Frontal cortex (tissue), 4 donors: ENCODE measurements at places on chromosomes 13 and 19.

DNA sequence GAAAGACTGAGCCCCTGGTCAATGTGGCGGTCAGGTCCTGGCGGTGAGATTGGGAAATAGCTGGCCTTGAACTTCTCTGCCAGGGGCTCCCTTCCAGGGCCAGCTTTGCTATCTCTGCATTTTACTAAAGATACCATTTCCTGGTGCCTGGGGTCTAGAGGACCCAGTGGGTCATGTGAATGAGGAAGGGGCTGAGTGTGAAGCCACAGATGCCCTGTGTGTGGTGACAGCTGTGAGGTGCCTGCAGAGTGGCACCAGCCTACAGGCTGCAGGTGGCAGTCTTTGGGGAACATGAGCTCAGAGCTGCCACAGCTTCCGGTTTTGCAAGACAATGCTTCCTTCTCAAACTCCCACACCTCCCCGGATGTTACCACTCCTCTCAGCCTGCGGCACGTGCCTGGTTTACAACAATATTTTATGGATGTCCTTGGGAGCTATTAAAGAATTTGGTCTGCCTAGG, 5.2 kb upstream of the MLNR start:
- DNase-seq: no peak

DNA sequence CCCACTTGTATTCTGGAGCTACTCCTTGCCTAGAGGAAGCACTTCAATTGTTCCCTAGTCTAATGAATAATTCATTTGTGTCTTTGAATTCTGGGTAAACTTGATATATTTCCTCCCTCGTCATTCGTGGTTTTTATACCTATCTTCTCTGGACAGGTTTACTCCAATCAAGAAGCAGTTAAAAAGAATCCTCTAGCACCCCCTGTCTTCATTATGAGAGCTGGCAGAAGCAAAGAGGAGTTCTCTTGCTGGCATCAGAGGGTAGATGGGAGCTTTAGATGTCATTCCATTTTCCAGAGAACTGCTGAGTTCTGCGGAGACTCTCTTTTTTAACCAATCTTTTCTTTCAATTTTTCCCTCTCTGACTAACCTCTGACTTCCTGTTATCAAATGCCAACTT, 627.7 kb downstream of the FGF9 start:
- DNase-seq: no peak

DNA sequence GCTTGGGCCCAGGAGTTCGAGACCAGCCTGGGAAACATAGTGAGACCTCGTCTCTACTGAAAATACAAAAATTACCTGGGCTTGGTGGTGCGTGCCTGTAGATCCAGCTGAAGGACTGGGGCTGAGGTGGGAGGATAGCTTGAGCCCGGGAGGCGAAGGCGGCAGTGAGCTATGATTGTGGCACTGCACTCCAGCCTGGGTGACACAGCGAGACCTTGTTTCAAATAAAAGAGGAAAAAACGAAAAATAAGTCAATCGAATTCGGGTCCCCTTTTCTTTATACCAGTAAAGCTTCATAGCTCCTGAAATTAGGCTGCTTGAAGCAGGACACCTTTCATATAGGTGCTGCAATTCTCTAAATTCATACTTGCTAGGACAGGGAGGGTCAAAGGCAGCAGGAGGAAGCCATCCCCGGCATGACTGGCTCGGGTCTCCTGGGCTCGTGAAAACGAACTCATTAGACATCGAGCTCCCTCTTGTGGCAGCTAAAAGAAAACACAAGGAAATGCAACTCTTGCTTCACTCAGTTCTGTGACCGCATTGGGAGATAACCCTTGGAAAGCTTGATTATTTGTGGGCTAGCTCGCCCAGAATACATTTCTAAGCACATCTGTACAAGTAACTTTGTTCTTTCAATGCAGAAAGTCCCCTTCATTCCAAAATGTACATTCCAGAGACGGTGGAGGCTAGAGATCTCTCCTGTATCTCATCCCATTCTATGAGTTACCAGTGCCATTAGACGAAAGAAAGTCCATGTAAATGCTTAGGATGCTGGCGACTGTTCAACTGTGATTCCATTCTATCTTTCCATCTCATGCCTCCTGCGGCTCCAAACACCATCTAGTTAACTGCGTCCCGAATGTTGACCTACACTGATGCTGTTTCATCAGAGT, 16.8 kb downstream of the FPR2 start:
- DNase-seq: peak; percentile 38

DNA sequence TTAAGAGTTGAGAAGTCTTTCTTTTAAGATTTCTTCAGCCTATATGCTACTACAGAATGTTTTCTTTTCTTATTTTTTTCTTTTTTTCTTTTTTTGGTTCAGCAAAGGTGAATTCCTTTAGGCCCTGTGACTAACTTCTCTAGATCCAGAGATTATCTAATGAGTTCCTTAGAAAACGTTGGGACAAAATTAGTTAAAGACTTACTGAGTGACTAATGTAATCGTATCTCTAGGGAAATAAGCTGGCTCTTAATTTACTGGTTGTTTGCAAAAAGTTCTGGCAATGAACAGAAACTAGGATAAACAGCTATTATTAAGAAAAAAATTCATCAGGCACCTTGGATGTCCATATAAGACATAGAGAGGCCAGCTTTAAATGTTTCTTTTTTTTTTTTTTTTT, 30.7 kb upstream of the CSNK1A1L start:
- no peak for DNase-seq

GRCh38 chr13:31638577-31638976, 100.7 kb upstream of the RXFP2 start:
- no peak for DNase-seq

DNA sequence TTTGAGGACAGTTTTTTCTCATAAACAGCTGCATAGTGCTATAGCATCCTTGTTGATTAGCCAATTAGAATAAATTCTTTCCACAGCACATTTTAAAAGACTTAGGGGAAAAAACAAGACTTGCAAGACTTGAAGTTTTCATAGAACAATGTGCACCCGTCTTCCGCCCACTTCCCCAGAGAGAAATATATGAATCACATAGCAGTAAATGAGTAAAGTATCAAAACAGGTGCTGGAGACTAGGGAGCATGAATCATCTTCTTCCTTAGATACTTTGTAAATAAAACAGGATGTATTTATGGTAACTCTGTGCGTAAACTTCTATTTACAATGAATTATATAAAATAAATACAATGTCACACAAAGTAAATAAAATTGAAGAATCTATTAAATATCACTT, 75.1 kb downstream of the COL4A2 start:
- no peak for DNase-seq
